Stimulated activated CD8-positive, alpha-beta memory T cell treated with anti-CD3 and anti-CD28 coated beads, Interleukin-15, amount 100 ng/mL, for 1 hour (primary cell): ENCODE measurements at places on chromosomes 1 and 21.

GRCh38 chr1:54287801-54288211 is 87.8 kb downstream of the MRPL37 start:
- DNase-seq: no peak

- no peak for DNase-seq
These were observed 3.3 kb downstream of the CDC42SE1 start for GRCh38 chr1:151056149-151056548.

DNA sequence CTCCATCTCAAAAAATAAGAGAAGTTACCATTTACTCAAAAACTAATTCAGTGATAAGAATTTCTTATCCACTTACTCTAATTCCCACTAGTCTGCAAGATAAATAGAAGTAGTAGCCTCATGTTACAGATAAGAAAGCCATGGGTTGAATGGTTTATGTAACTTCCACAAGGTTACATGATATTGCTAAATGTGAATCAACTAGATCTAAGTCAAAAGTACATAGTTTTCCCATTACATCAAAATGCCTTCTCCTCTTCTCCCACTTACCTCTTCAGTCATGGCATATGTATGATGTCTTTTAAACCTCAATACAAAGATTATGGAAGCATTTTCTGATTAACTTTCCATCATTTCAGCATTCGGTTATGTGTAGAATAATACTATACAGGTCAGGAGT is 108.5 kb downstream of the ASH1L start:
- DNase-seq: no peak

DNA sequence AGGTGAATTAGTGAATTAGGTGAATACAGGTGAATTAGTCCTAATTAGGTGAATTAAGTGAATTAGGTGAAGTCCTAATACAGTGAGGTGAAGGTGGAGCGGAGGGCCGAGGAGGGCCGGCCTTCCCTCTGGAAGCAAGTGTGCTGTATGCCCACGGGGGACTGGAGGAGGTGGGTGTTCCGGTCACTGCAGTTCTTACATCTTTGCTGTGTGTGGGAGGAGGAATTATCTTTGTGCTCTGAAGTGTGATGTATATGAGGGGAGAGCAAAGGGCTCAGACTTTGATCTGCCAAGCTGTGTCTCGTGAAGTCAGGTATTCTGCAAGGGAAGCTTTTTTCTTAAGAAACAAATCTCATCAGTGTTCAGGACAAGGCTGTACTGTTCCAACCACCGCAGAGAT is 45.4 kb downstream of the AGPAT3 start:
- DNase-seq: no peak

GRCh38 chr1:89938171-89939055 is 56.5 kb upstream of the ZNF326 start:
- no peak for DNase-seq

- no peak for DNase-seq
These were observed 165.0 kb downstream of the TRIM33 start for GRCh38 chr1:114345930-114346479.

- DNase-seq: no peak
These were observed 140.8 kb upstream of the RAB4A start for GRCh38 chr1:229130028-229130668.
